ENCODE measurements at places on chromosomes 2 and 18.

GRCh38 chr2:16767789-16768476 is 102.3 kb upstream of the CYRIA start:
- no peak for DNase-seq

- no peak for DNase-seq
These were observed 476.3 kb downstream of the SOX11 start for GRCh38 chr2:6168485-6168884.

DNA sequence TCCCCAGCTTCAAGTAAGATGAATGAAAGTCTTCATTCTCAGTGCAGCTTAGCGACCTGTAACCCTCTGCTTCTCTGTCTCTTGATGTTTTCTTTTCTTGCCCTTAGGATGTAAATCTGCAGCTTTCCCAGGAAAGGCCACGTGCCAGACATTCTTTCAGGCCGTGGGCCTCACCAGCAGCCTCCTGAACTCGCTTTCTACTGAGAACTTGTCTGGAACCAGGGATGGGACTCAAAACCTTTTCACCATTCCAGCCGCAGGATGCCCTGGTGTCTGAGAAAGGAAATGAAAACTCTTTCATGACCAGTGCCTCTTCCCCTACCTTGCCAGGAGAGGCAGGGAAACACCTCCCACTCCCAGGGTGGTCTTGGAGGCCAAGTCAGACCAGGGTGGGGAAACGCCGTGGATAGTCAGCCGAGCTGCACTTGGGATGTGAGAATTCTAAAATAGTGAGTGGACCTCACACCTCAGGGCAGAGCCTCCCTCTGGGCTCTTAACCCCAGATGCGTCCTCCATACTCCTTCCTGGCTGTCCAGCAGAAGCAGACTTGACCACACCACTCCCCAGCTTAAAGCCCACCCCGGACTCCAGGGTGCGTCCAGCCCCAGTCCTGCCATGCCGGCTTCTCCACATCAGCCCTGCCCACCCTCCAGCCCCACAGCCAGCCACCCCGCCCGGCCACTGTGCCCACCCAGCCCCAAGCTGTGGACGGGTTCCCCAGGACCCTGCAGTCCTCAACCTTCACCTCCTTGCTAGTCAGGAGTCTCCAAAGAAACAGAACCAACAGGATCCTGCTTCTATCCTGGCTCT is 115.5 kb downstream of the TWIST2 start:
- no peak for DNase-seq

GRCh38 chr18:42636309-42636708 is 479.2 kb downstream of the RIT2 start:
- no peak for DNase-seq

DNA sequence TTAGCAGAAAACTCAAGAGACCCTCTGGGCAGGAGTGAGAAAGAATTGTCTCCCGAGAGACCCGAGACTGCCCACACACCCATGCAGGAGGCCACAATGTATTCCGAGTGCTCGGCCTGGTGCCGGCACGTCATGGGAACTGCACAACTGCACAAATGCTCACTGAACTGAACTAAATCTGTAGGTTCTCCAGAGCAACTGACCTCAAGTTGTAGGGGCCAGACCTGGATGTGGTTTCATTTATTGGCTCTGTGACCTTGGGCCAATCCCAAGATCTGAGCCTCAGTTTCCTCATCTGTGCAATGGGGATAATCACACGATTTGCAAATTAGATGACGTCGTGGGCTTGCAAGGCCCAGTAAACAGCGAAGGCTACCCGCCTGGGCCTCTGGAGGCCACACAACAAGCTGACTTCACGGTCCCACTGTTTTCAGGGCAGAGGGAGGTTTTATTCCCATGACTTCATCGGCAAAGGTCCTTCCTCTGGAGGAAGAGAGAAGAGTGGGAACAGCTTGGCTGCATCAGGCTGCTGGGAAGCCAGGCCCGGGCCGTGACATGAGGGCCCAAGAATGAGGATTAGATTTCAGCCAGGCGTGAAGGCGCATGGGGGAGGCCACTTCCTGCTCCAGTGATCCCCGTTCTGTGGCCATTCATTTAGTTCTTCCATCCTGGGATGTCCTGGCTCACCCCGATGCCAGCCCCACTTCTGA is 3.6 kb upstream of the ERFE start:
- DNase-seq, result no peak
